ENCODE measurements at places on chromosomes 6 and 20.

DNA sequence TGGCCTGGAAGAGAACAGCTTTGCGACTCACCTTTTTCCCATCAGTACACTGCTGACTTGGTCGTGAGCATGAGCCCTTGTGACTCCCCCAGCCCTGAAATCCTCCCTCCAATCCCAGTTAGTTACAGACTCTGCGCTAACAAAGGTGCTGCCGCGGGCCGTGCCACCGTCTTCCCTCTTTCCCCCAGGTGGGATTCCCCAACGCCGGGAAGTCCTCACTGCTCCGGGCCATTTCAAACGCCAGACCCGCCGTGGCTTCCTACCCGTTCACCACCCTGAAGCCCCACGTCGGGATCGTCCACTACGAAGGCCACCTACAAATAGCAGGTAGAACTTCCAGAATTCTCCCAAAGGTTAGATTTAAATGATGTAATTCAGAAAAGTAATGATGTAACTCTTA, 16.1 kb downstream of the MTG2 start:
- DNase-seq: no peak

- no peak for DNase-seq
Measured at GRCh38 chr6:86789779-86790411, 147.4 kb upstream of the HTR1E start.

GRCh38 chr6:131387562-131388447, 185.2 kb upstream of the ARG1 start:
- DNase-seq: no peak

DNA sequence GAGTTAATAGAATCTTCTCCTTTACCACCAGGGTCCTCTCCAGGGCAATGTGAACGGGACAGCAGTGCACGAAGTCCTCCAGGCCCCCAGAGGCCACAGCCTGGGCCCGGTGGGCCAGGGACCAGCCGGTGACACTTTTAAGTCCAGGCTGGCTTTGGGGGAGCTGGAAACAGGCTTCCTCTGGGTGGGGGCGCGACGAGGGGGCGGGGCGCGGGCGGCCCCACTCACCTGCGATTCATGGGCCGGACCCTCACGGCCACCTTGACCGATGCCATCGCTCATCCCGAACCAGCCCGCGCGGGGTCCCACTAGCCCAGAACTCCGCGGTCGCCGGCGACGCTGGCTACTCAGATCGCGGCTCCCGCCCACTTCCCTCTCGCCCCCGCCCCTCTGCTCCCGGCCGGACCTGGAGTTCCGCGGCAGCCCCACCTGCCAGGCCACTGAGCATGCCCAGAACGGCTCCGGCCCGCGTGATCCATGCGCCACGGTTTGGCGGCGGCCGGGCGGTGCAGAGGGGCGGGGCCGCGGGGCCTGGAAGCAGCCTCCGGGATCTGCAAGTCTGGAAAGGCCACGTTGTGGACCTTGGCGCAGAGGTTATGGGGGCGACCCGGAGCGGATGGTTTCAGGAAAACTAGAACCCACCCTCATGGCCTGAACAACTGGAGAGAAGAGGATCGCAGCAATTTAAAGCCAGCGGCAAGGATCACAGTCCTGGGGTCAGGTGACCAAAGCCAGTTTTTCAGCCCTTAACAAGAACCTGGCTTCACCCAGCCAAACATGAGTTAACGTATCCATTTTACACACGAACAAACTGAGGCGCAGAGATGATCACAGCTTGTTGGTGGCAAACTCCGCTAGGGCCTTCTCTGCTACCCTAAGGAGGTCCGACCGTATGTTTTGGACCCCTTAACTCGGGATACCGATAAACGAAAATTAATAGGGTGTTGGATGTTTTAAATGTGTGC, at the start of gene KIF16B:
TSS of gene KIF16B (minus strand) at position 448 of the 965 bp plus-strand sequence. CDS start at position 275, 173 bp downstream.
- peak; percentile 77 for DNase-seq

DNA sequence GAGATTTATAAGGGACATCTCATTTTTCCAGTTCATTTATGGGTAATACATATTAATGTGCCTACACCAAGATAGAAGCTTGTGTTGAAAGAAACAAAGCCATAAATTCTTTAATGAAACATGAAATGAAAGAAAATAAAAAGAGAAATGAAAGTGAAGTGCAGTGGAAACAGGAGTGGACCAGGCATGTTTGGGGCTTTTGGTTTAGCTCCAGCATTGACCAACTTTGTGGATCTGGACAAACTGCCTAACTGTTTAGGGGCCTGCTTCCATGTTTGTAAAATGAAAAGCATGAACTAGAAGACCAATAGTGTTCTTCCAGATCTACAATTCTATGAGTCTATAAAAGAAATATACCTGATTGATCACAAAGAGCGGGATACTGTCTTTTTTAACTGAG, 124.9 kb downstream of the GJA10 start:
- no peak for DNase-seq

- no peak for DNase-seq
Measured at GRCh38 chr6:39794231-39794630, 2.1 kb downstream of the DAAM2 start.

GRCh38 chr6:41650120-41650519, 11.9 kb downstream of the MDFI start:
- no peak for DNase-seq

DNA sequence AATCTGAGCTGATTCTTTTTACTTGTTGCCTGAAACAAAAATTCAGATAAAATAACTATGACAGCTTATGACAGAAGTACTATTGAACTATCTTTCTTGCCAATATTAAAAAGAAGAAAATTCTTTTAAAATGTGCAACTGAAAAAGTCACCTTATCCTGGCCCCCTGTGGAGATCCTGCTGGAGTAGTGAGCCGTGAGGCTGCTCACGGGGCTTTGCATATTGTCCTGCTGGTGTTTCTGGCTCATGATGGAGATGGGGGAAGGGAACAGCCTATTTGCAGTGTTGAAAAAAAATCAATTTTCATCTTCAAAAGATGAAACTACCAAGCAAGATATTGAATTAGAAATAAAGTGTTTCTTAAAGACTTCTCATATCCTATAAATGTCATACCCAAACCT, 216.0 kb downstream of the SAMD5 start:
- no peak for DNase-seq

Data from T-helper 17 cell (primary cell).